Progenitor cell of endocrine pancreas (in vitro differentiated cells): ENCODE measurements at places on chromosomes 1 and 21. TPM values are rescaled to one million over a fixed set of nuclear protein-coding genes. Genes with fewer than 3 reads are reported as not detected.

Gene PLPP3
- 16.1 and 17.4 TPM in 2 replicates for total RNA-seq

Gene PROX1
- total RNA-seq, result 63.2 and 73.9 TPM in 2 replicates

Gene LRRC39
- total RNA-seq, result 1.1 and 1.8 TPM in 2 replicates

Gene ACTN2
- 0.10 TPM in 1 of 2 replicates, not detected in the other for total RNA-seq

Gene SFN
- total RNA-seq, result 0.36 and 0.44 TPM in 2 replicates

Gene KRTAP7-1
- total RNA-seq, result not detected in 2 replicates

Gene TMEM52
- 1.8 and 1.9 TPM in 2 replicates for total RNA-seq

Gene PARK7
- total RNA-seq, result 218 and 229 TPM in 2 replicates

Gene VANGL2
- total RNA-seq, result 75.6 and 80.4 TPM in 2 replicates

Gene PIGR
- total RNA-seq, result not detected in 2 replicates

Gene MRPL37
- total RNA-seq, result 61.9 and 62.2 TPM in 2 replicates

Gene TMEM269
- 0.42 and 0.48 TPM in 2 replicates for total RNA-seq

Gene FAM163A
- total RNA-seq, result 1.1 and 1.5 TPM in 2 replicates

Gene NIPAL3
- 13.1 and 13.5 TPM in 2 replicates for total RNA-seq

Gene SELENBP1
- total RNA-seq, result 56.2 and 57.0 TPM in 2 replicates

Gene PTAFR
- 0.19 and 0.27 TPM in 2 replicates for total RNA-seq

Gene C1QB
- not detected in 2 replicates for total RNA-seq

Gene MYOC
- not detected in 2 replicates for total RNA-seq

Gene LRRC8B
- total RNA-seq, result 22.2 and 23.0 TPM in 2 replicates

Gene CFAP74
- 0.36 and 0.93 TPM in 2 replicates for total RNA-seq

Gene FOXD3
- not detected in 2 replicates for total RNA-seq

Gene RSPH1
- 4.4 and 7.1 TPM in 2 replicates for total RNA-seq

Gene REN
- total RNA-seq, result not detected in 2 replicates

Gene PER3
- 2.6 and 2.9 TPM in 2 replicates for total RNA-seq

Gene KRTAP19-1
- total RNA-seq, result not detected in 2 replicates

Gene HSD11B1
- not detected in 2 replicates for total RNA-seq

Gene PRELP
- 0.04 and 0.14 TPM in 2 replicates for total RNA-seq

Gene KIF14
- total RNA-seq, result 7.8 and 7.9 TPM in 2 replicates

Gene MINDY1
- 28.3 and 32.5 TPM in 2 replicates for total RNA-seq

Gene BLACAT1
- 6.3 and 6.7 TPM in 2 replicates for total RNA-seq
